ENCODE measurements at places on chromosomes 6 and 20.

GRCh38 chr6:120938876-120939472 is 395.3 kb downstream of the TBC1D32 start:
- DNase-seq = no peak

- DNase-seq = no peak
Measured at GRCh38 chr6:44030812-44031454, 96.3 kb downstream of the MRPL14 start.

GRCh38 chr20:9518576-9519175 is 4.3 kb downstream of the LAMP5 start:
- DNase-seq = no peak

GRCh38 chr6:54086439-54086838 is 24.8 kb upstream of the MLIP start:
- no peak for DNase-seq

DNA sequence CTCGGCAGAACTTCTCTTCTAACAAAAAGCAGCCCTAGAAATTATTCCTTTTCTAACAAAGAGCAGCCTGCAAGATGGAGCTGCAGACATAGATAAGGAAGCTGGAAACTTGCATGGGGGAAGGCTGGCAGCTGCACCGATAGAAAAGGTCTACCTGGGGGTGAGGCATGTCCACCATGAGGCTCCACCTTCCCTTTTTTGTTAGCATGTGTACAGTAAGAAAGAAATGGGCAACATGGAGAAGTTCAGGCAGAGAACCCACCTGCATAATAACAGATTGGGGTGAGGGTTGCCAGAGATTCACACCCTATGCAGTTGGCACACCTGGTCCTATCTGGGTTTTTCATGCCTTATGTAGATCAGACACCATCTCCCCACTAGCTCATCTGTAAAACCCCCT is 25.4 kb downstream of the ZNF311 start:
- no peak for DNase-seq
